ENCODE measurements at places on chromosomes 1 and 21.

- DNase-seq, result no peak
Observed at GRCh38 chr21:41510500-41510899, 2.5 kb upstream of the TMPRSS2 start.

GRCh38 chr1:225777058-225777582 lies 506 bp upstream of the SRP9 start:
- no peak for DNase-seq

GRCh38 chr1:222912730-222913129 lies 97.9 kb downstream of the DISP1 start:
- no peak for DNase-seq

DNA sequence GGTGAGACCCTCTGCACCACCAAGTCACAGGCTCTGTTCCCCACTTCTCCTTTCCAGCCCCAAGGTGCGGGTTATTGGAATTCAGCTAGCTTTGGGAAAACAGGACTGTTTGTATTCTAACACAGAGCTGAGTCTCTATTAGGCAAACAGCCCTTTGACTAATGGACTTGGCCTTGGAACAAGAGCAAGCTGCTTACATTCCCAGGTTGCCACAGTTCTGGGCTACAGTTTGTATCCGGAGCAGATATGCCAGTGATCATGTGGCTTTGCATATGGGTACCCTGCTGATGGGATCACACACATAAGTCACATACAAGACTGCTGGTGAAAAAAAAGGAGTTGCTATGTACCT lies 110.5 kb upstream of the COA6 start:
- DNase-seq, result no peak

GRCh38 chr1:77543822-77544448 lies 138.5 kb downstream of the ZZZ3 start:
- DNase-seq, result no peak

DNA sequence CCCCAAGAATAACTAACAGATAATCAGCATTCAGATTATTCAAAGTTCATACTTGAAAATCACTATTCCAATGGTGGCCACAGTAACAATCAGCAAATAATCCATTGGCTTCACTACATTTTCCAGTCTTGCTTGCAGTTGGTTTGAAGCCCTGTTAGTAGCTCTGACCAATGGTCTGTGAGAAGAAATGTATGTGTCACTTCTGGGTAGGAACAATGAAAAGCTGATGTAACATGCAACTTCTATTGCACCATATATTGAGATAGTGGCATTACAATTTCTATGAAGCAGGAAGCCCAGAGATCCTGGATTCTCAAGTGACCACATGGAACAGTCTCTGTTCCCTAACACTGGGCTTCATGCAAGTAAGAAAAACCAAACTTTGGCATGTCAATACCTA lies 250.9 kb upstream of the DAB1 start:
- DNase-seq, result no peak

DNA sequence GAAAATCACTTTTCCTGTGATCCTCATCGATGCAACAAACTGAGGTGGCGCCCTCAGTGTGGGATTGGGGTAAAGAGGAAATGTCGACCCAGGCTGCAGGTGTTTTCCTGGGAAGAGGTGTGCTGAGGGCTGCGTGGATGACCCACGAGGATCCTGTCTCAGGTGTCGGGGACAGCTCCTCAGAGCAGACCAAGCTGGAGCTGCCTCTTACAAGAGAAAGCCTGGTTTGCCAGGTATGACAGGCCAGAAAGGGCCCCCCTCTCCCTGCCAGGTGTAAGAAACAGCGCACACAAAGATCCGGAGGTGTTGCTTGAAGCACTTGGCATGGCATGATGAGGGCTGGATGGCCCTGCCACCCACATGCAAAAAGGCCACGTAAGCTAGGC lies 12.6 kb downstream of the FHAD1 start:
- DNase-seq, result no peak

DNA sequence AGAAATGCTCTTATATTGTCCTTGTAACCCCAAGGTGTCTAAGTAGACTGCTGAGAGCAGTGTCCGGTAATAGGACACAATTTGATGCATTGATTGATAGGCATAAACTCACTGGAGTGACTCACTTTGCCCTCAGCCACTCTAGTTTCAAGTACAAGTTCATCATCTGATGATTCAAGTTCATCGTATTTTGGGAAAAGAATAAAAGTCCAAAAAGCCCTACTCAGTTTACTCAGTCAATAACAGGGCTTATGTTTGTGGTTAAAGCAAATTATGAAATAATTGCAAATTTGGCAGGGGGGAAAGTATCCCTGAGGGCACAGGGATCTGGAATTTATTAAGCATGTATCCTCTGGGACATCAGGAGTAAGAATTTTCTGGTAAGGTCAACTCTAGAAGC lies 7.6 kb upstream of the ATF3 start:
- no peak for DNase-seq

- DNase-seq, result no peak
Observed at GRCh38 chr1:232404981-232405731, 224.8 kb downstream of the SIPA1L2 start.

DNA sequence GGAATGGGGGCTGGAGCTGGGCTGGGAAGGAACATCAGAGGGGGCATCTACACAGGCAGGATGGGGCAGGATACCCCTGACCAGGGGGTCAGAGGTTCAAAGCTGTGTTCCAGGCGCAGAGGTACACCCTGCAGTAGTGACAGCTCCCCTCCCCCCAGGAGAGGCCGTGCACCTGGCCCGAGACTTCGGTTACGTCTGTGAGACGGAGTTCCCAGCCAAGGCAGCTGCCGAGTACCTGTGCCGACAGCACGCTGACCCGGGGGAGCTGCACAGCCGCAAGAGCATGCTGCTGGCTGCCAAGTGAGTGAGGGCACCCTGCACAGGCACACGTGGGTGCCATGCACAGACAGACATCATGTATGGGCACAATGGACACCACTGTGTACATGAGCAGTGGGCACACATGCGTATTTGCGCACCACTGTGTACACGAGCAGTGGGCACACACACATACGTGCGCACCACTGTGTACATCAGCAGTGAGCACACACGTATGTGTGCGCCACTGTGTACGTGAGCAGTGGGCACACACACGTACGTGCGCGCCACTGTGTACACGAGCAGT lies 17.4 kb downstream of the TFAP2E start:
- no peak for DNase-seq

DNA sequence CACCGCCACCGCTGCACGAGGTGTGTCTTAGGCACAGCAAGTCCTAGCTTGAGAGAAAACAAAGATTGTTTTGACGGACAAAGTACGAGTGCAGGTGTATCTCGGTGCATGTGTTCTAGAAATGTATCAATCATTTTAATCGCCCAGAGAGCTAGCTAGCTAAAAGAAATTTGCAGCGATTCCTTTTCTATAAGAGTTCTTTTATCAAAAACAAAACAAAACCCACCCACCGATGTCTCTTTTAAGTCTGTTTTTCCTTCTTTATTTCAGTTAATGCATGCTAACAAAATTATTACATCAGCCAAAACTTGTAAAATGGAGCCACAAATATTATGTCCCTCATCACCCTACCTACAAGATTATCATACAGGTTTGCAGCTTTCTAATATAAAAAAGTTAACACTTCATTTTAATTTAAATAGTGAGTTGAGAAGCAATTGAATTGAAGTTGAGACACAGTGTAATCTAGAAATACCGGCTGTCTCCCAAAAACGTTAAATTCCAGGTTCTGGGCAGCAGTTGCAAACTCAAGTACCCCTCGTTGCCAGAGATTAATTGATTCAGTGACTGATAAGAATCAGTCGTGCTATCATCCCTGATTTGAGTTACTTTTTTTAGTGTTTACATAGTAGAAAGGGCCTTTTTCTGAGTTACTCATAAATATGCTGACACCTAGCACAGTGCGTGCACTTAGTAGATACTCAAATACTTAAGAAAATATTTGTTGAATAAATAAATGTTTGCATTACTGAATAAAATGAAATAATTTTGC lies 1.5 kb upstream of the SYDE2 start:
- DNase-seq, result no peak

- no peak for DNase-seq
Observed at GRCh38 chr1:66046415-66046814, 253.7 kb downstream of the PDE4B start.
